ENCODE measurements at places on chromosomes 7 and 10.

DNA sequence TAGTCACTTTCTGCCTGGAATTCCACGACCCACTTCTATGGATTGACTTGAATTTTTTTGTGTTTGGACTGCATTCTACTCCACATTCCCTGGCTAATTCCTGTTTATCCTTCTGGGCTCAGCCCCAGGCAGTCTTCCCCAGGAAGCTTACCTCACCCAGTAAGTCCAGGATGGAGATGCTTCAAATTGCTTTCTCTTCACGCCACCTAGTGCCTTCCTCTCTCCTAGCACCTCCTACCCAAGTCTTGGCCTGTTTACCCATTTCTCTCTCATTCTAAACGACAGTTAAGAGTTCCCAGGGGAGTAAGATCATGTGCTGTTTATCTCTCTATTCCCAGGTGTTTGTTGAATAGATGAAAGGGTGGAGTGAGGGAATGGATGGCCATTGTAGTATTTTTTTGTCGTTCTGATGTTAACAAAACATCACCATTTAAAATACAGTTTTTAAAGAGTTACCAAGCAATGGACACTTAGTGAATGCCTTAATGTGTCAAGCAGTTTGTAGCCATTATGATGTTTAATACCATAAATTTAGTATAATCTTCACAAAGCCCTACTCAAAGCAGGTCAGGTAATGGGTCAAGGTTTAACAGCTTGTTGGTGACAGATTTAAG, 45.5 kb upstream of the TARP start:
- DNase-seq: peak; percentile 69

- no peak for DNase-seq
Observed at GRCh38 chr10:4894335-4894734, 68.3 kb downstream of the AKR1E2 start.

- no peak for DNase-seq
Observed at GRCh38 chr10:561721-562120, 127.7 kb downstream of the DIP2C start.

GRCh38 chr7:22809902-22810642, 12.6 kb downstream of the TOMM7 start:
- no peak for DNase-seq

DNA sequence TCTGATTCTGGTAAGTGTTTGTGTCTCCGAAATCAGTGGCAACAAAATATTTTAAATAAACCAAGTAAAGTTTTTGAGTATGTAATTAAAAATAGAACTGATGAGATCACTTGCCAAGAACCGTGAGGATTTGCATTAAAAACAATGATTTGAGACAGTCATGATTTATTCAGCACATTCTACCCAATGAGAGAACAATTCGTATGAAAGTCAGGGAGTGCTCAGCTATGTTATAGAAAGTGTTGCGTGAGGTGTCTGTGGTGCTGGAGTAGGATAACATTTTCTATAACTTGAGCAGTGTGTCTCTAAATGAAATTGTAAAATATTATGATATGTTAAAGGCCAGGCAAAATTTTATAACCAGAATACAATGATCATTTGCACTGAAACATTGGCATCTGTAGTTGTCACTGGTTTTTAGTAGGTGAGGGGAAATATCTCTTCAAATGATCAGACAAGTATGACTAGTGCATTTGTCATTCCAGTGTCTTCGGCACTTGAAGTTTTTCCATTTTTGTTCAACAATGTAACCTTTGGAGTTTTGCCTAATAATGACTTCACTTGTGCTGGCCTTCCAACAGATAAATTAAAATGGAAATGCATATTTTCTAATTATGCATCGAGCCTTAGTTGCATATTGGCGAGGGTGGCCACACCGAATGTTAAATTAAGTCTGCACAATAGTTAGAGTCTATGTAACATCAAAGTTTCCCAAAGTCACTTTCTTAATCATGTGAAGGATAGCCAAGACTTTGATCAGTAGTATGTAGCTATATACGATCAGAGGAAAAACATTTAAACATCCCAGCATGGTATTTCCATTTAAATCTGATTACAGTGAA, 335.9 kb downstream of the GFRA1 start:
- no peak for DNase-seq

GRCh38 chr10:127427926-127428325, 121.2 kb upstream of the NPS start:
- DNase-seq: no peak
